ENCODE measurements at places on chromosomes 7 and 10.

DNA sequence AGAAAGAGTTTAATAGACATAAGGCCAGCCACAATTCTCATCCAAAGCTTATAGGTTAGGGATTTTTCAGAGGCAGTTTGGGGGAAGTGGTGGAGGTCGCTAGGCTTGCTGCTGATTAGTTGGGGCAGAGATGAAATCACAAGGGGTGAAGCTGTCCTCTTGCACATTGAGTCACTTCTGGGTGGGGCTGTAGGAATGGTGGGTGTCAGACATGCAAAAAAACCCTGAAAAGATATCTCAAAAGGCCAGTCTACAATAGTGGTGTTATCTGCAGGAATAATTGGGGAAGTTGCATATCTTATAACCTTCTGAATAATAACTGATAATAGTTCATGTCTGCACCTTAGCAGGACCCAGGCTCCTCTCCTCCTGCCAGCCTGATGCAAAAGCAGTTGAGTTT is 2.1 kb downstream of the FAM24B start:
- DNase-seq = no peak

DNA sequence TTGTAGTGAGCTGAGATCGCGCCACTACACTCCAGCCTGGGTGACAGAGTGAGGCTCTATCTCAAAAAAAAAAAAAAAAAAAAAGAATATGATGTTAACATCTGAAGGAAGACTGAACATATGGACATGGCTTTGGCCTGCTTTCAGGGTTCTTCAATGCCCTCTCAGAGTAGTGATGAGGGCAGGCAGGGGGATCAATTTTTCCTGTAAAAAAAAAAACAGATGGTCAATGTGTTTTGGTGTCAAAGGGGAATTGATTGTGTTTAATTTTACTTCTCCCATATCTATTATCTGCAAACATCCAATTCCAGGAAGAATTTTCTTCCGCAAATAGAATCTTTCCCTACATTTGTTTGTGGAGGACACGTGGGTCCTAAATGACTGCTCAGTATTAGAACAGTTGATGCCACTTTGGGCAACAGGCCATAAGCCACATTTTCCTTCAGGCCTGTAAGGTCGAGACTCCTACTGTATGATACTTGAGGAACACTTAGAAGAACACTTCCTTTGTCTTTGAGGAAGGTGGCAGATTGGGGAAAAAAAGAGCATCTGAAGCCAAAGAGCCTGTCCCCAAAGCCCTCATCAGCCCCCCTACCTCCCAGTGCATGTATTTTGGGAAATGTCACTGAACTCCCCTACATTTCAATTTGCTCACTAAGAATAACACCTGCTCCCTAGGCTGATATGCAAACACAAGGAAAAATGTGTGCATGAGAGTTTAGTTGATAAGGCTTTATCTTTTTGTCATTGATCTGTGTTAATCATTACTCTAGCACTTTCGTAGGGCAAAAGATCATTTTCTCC is 28.3 kb downstream of the MGAM2 start:
- DNase-seq = no peak

DNA sequence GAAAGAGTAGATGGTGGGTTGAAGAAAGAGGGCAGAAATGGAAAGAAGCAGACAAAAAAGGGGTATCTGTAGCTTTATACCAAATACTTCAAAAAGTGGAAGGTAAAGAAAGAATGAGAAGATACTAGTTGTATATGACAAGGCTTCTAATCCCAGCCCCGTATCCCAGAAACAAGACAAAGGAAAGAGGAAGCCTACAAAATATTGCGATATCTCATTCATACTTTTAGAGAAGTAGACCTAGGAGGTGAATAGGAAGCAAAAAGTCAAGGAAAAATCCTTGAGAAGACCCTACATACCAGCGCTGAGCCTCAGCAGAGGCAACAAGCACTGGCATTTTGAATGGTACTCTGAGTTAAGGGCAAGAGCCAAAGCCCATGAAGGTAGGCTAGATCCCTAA is 26.6 kb downstream of the PHTF2 start:
- no peak for DNase-seq

GRCh38 chr10:24299578-24300260 is 90.8 kb downstream of the KIAA1217 start:
- DNase-seq = peak; percentile 51

DNA sequence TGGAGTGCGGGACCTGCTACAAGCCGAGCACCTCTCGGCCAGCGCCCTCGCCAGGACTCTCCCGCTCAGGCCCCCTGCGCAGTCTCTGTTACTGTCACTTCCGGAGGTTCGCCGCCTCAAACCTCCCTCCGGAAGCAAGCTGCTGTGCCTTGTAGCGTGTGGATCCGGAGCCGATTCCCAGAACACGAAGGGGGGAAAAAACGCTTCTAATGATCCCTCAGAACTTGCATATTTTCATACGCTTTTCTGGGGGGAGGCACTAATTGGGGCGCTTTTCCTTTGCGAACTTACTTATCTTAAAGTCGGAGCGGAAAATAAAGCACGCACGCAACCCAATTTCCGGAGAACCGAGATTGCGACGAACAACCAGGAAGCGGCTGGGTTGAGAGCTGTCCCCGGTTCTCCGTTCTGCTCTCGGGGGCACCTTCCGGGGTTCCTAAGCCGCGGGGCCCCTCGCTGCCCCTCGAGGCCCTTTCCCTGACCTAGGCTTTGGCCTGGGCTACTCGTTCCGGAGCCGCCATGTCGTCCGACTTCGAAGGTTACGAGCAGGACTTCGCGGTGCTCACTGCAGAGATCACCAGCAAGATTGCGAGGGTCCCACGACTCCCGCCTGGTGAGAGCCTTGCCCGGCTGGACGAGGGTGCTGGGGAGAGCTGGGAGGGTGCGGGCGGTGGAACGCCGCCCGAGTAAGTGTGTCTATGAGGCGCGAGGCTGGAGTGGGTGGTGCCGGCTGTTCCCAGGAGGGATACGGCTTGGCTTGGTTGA is at the start of the genes VTI1A and ZDHHC6:
VTI1A (plus strand) TSS at position 361 of the 765 bp plus-strand sequence; CDS start at position 520, 159 bp downstream.
ZDHHC6 (minus strand) TSS at position 60 of the 765 bp plus-strand sequence. CDS start 1,478 bp downstream, outside the sequence.
- DNase-seq = peak; percentile 86

GRCh38 chr7:24199978-24200377 is 84.0 kb upstream of the NPY start:
- DNase-seq = no peak

DNA sequence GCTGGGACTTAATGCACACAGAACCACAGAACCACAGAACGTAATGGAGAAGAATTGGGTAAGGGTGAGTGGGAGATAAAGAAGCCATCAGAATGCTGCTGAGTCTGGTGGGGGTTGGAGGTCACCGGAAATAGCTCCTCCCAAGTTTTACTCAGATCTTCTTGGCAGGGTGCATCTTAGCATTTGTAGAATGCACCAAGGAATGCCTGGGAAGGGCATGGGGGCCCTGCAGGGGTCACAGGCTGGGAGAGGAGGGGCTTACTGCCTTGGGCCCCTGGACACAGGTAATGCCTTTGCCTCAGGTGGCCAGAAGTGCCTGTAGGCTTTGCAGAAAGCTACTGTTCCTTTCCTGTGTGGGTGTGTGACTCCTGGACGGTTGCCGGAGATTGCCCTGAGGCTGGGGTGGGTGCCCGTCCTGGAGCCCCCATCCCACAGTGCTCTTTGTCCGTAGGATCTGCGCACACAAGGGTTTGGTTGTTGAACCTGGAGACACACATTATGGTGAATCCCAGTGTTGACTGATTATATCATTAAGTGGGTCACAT is 55.1 kb downstream of the MGMT start:
- DNase-seq = no peak

GRCh38 chr10:30284865-30285594 is 64.0 kb downstream of the MTPAP start:
- DNase-seq = peak; percentile 37

GRCh38 chr10:132803416-132804210 is 17.7 kb upstream of the NKX6-2 start:
- no peak for DNase-seq

GRCh38 chr10:93110472-93111146 is 36.9 kb downstream of the CYP26A1 start:
- no peak for DNase-seq

- DNase-seq = no peak
These were observed 120.7 kb upstream of the PPIF start for GRCh38 chr10:79226391-79227245.

GRCh38 chr7:12564996-12565764 is 5.3 kb upstream of the SCIN start:
- peak; percentile 6 for DNase-seq

- no peak for DNase-seq
These were observed 105.7 kb downstream of the HBP1 start for GRCh38 chr7:107274506-107274905.

DNA sequence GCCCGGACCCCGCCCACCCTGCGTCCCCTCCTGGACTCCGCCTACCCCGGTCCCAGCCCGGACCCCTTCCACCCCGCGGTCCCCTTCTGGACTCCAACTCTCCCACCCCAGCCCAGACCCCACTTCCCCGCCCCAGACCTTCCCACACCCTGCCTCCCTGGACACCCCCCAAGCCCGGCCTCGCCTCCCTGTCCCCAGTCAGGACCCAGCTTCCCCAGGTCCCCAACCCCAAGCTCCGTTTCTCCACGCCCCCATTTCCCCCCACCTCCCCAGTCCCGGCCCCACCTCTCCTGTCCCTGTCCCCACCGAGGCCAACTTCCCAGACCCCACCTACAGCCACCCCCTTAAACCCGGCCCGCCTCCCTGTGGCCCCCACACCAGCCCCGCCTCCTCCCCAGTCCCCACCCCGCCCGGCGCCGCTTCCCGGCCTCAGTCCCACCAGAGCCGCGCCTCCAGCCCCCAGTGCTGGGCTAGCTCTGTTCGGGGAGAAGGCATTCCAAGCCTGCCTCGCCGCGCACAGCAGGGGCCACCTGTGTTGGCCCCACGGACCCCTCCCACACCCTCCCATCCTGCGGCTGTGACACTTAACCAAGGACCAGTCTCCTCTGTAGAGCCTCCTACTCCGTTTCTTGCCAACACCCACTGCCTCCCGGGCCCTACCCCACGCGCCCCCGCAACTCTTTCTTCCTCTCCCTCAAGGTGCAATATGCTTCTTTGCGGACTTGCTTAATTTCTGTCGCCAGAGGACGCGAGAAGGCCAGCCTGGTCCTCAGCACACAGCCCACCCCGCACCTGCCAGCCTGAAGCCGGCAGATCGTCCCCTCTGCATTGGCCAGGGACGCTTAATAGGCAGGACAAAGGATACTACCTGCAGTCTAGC is 736 bp upstream of the ITIH5 start:
- DNase-seq = no peak

DNA sequence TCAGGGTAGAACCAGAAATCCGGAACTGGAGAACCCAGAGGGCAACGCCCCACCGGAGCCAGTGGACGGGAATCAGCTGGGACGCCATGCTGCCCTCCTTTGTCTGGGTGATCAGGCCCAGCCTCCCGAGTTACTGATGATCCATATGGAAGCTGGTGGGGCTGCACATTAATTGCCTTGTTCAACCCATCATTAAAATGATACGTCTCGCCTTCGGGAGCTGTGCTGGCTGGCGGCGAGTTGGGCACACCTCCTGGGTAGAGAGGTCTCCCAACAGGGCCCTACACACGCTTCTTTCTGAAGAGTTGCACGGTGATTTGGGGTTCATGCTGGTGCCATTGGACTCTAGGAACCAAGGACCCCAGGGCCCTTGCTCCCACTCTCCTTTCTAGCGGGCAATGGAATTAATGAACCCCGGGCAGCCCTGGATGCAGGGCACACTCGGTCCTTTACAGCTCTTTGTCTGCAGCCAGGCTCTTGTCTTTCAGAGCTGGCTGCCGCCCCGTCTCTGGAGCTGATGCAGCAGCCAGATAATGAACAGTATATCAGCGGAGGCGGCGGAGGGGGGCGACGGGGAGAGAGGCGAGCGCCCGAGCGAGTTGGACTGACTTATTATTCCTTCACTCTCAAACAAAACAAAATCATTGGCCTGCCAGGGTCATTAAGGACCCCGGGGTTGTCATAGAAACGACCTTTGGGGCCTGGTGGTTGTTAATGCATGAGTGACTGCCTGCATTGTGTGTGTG is 412.2 kb upstream of the ZMIZ1 start:
- DNase-seq = no peak

GRCh38 chr10:84256510-84257342 is 11.9 kb downstream of the RGR start:
- DNase-seq = peak; percentile 51

DNA sequence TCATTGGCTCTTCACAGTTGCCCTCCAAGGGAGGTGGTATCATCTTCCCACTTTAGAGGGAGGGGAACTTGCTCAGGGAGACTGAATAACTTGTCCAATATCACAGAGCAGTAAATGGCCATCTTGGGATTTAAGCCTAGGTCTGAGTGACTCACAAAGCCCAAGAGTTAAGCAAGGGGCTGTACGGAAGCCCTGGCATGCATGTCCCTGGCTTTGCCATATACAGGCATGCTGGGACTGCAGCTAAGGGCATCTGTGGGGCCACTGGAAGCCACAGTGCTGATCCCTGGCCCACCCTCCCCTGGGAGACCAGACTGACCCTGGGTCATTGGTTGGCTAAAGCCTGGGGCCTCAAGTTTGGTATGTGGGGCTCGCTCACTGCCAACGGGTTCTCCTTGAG is 3.1 kb downstream of the VSIR start:
- DNase-seq = peak; percentile 27

- DNase-seq = no peak
These were observed 11.8 kb downstream of the RASGEF1A start for GRCh38 chr10:43254881-43255633.

GRCh38 chr7:120226188-120226587 is 46.8 kb upstream of the KCND2 start:
- DNase-seq = no peak

DNA sequence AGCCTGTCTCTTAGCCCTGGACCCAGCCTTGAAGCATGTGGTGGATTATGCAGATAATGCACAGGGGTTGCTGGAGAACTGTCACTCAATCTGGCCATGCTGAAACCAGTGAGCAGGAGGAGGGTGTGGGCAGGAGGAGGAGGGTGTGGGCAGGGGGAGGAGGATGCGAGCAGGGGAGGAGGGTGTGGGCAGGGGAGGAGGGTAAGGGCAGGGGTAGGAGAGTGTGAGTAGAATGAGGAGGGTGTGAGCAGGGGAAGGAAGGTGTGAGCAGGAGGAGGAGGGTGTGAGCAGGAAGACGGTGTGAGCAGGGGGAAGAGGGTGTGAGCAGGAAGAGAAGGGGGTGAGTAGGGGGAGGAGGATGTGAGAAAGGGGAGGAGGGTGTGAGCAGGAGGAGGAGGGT is 18.8 kb downstream of the CAMK2B start:
- DNase-seq = no peak

DNA sequence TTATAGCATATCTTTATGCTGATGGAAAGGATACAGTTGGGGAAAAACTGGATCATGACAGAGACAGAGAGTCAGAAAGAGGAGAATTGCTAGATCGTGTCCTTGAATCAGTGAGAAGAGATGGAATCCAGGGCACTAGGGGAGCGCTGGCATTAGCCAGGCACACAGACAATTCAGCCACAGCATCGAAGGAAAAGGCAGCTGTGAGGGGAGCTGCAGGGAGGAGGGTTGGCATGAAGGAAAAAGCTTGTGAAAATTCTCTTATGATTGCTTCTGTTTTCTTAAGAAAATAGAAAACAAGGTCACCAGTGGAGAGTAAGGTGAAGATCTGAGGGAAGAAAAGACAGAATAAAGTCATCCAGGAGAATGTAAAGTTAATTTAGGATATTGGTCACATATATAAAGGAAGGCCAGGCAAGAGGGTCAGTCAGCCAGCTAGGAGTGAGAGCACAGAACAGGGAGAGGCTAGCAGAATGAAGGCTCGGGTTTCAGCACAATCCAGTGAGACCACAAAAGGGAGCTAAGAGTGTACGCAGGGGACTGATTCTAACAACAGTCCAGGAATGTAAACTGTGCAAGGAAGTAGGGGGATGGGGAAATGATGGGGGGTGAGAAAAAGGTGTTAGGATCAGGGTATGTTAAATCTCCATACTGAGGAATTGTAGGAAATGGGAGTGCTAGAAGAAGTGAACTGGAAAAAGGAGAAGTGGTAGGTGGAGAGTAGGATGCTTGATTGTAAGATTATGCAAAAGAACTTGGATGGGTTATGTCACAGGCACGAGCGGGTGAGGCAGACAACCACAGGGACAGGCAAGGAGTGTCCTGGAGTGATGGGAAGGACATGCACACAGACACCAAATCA is 112.0 kb downstream of the RNF32 start:
- DNase-seq = no peak

Measured in fibroblast of pulmonary artery (primary cell).